ENCODE measurements at places on chromosomes 12 and 14.
A peak's percentile ranks its signal among the peaks of the same experiment; 100 is the strongest.

- no peak for DNase-seq
Measured at GRCh38 chr12:41512497-41512896, 324.4 kb downstream of the PDZRN4 start.

DNA sequence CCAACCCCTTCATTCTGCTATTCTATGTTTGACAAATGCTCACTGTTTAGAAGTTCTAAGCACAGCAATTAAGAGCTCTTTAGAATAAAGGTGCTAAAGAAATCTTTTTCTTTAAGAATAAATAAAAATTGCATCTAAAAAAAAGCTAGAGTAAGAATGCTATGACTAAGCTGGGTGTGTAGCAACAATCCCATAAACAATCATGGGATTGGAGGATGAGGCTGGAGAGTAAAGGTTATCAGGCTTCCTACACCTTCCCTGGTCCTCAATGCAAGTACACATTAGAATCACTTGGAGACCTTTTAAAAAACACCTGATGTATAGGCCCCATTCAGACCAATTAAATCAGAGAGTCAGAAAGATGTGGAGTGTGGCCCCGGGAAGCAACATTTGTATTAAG, 88.3 kb downstream of the CIT start:
- no peak for DNase-seq

- no peak for DNase-seq
Measured at GRCh38 chr12:113819495-113819894, 146.6 kb downstream of the RBM19 start.

DNA sequence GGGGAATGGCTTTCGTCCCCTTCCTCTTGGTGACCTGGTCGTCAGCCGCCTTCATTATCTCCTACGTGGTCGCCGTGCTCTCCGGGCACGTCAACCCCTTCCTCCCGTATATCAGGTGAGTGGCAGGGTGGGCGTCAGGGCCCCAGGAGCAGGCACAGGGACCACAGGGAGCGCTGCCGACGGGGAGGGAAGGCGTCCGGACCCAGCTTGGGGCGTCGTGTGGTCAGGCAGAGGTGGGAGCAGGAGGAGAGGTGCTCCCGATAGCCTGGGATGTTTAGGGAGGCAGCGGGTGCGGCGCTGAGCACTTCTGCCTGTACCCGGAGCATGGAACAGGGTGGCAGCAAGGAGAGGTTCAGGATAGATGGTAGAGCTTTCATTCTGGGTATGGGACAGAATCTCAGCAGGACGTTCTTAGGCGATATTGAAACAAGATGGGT, 444 bp downstream of the DRAM1 start:
- DNase-seq = no peak

DNA sequence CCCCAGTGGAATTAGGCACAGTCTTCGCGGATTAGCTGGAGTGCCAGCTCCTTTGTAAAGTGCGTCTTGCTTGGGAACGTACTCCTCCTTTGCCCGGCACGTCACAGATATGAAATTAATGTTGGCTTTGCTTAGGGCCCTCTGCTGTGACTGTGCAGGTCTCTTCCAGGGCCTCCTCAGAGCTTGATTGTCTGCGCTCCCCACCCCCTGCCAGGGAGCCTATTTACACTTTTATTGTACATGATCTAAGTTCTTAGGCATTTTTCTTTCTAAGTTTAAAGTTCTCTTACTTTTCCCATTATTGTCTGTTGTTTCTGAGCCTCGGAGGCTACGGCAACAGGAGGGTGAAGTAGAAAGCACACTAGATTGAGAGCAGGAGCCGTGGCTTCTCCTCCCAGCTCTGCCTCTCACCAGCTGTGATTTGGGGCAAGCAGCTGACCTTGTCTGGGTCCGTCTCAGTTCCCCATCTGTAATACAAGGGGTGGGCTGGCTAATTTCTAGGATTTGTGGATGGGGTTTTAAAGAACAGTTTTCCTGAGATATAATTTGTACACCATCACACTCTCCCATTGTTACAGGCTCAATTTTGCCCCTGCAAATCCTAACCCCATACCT, 81.8 kb downstream of the TSPAN9 start:
- DNase-seq = no peak

GRCh38 chr14:95286645-95287044, 33.1 kb downstream of the CLMN start:
- DNase-seq = no peak

DNA sequence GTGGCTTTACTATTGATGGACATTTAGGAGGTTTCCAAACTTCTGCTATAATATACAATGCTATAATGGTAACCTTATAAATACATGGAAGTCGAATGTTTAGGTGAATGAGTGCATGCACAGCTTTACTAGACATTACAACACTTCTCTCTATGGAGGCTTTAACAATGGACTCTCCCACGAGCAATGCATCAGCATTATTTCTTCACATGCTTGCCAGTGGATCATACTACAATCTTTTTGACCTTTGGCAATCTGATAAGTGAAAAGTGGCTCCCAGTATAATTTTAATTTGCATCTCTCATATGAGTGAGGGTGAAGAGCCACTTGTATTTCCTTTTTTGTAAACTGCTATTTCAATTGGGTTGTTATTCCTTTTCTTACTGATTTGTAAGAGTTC, 18.2 kb downstream of the RDH12 start:
- no peak for DNase-seq

DNA sequence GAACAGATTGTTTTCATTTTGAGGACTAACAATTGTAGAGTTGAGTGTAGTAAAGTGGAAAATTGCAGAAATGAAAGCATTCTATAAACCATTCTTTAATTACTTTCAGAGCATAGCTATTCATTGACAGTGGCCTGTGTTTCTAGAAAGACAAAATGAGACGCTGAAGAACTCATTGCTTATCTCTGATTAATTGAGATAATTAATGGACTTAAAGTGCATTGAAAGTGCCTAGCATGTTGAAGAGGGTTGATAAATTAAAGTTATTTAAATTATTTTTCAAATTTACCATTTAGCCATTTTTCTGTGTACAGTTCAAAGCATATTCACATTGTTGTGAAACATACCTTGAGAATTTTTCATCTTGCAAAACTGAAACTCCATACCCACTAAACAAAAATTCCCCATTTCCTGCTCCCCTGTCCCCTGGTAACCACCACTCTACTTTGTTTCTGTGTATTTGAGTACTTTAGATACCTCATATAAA, 57.4 kb downstream of the DAAM1 start:
- no peak for DNase-seq

DNA sequence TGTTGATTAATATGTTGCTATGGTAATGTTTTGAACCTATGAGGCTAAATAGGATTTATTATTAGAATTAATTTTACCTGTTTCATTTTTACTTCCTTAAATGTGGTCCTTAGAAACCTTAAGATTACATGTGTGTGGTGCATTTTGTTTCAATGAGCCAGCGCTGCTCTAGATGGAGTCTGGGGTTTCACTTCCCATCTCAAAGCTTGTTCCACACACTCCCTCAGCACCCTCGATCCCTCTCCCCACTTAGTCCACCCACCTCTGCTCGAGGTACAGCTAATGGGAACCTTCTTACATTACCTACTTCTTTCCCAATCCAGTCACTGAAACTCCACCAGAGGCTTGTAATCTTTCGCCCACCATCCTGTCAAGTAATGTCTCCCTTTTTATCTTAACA, 205.2 kb downstream of the PAX9 start:
- DNase-seq = no peak

DNA sequence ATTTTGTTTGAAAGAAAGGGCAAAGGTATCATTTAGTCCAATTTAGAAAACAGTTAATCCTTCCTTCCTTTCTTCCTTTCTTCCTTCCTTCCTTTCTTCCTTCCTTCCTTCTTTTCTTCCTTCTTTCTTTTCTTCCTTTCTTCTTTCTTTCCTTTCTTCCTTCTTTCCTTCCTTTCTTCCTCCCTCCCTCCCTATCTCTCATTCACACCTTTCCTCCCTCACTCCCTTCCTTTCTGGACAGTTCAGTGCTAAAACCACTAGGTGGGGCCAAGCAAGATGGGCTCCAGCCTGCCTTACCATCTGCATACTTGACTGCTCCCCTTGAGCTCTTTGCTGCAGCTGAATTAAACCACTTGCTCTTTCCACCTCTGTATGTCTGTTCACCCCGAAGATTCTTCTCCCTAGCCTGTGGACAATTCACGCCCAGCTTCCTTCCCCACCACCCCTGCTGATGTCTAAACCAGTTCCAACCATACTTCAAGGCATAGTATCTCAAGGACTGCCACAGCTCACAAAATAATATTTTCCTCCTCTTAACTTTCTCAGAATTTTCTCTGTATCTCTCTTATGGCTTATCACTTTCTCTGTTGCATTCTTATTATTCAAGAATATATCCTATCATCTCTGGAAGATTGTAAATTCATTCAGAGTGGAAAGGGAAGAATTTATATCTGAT, 78.0 kb downstream of the DBX2 start:
- no peak for DNase-seq

DNA sequence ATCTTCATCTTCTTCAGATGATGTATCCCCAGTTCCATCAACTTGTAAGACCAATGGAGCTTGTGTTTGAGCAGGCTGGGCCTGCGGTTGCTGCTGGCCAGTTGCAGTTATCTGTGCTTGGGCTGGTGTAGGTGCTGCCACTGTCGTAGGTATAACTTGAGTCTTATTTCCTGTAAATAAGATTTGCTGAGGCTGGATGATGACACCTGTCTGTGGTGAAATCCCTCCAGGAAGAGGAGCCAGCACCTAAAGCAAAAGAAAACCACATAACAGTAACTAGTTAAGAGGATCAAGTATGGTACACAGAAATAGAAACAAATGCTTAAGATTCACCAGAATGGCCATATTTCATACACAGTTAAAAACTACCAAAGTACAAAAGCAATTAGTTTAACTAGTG, 28.2 kb downstream of the GTF2A1 start:
- no peak for DNase-seq

- DNase-seq = no peak
Measured at GRCh38 chr12:2613326-2614073, 181.3 kb upstream of the FKBP4 start.

DNA sequence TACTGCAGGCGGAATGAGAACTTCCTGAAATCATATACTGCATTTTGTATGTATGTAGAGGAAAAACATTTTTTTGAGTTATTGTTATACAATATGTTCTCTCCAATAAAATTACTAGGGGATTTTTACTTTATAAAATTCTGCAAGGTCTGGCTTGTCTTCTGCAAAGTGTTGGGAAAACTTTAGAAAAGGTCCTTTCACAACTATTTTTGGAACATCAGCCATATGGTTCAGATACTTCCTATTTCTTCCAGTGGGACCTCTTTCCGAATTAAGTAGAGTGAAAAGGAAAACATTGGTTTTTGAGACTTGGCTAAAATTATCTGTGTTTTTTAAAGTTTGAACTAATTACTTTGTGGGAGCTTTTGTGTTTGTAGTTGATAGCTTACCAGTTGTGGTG, 52.7 kb downstream of the DAAM1 start:
- DNase-seq = no peak

DNA sequence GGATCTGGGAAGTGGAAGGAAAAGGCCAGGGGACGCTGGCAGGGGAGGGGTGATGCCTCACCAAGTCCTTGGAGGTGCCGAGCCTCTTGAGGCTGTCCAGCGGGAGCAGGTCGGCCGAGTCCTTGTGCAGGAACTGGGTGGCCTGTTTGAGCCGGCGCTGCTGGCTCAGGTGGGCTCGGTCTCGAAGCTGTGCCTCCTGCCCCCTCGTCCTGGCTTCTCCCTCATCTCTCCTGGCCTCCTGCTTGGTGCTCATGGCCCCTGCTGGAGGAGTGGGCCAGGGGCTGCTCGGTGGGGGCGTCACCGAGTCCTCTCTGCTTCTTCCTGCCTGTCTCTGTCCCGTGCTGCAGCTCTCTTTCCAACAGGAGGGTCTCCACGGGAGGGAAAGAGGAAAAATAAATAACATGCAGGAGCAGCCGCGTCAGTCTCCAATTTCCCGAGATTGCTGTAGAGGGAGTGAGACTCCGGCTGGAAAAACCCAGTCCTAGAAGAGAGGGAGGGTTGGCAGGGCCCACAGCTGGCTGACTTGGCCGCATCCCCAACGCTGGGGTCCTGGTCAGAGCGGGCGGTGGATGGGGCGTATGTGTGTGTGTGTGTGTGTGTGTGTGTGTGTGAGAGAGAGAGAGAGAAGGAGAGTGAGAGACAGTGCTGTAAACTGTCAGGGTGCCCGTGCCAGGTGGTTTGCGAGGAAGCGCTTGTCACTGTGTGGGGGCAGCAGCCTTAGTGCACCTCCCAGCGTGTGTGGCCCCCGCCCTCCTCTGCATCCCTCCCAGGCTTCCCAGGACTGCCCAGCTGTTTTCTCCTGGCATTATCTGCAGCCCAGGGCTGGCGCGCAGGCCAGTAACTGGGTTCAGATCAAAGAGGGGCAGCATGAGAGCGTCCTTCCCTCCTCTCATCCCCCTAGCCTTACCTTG, at the start of gene NRIP2:
NRIP2 (minus strand) TSS at position 455 of the 911 bp plus-strand sequence; CDS start at position 403, 52 bp downstream.
- no peak for DNase-seq

GRCh38 chr12:8847435-8847834, 25.0 kb downstream of the A2ML1 start:
- no peak for DNase-seq

GRCh38 chr14:101460521-101460920, 100.8 kb upstream of the DIO3 start:
- no peak for DNase-seq

- no peak for DNase-seq
Measured at GRCh38 chr12:65728848-65729793, 95.2 kb upstream of the HMGA2 start.

- no peak for DNase-seq
Measured at GRCh38 chr12:89712706-89713105, 4.1 kb upstream of the ATP2B1 start.

DNA sequence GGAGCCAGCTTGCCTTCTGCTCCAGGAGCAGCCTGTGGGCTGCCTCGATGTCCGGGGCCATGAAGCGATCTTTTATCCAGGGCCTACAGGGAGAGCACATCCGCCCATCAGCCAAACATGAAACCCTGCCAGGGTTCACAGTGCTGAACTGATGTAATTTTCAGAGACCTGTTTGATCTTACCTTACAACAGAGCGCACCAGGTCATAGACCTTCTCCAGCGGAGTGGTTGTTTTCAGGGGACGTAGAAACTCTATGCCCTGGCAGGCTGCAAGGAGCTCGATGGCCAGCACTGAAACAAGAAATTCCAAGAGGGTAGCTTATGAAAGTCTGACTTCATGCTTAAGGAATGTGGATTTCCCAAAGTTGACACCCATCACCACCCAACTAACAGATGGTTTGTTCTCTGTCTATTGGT, 19.7 kb downstream of the HAL start:
- DNase-seq = no peak

GRCh38 chr14:88321692-88322503, 1.2 kb downstream of the KCNK10 start:
- no peak for DNase-seq

- DNase-seq = peak; percentile 2
Measured at GRCh38 chr14:30928462-30928861, 54.1 kb downstream of the COCH start.

GRCh38 chr12:113021500-113021899, 35.0 kb upstream of the DTX1 start:
- DNase-seq = no peak

DNA sequence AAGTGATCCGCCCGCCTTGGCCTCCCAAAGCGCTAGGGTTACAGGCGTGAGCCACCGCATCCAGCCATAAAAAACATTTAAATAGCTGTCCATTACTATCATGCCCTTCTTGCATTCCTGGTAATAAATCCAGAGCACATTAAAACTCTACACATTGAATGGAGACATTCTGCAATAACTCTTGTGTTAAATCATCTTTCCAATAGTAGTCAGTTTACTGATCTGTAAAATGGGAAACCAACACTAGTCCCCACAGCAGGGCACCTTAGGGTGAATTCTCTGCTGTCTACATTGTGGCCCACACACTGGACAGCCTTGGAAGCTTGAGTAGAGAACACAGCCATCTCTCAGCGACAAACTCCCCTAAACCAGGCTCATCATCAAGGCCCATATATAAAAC, 85.5 kb upstream of the NUDT4 start:
- no peak for DNase-seq
